Stimulated activated CD8-positive, alpha-beta memory T cell treated with anti-CD3 and anti-CD28 coated beads, Interleukin-7, amount 100 ng/mL, for 1 hour (primary cell): ENCODE measurements at places on chromosomes 2 and 18.

DNA sequence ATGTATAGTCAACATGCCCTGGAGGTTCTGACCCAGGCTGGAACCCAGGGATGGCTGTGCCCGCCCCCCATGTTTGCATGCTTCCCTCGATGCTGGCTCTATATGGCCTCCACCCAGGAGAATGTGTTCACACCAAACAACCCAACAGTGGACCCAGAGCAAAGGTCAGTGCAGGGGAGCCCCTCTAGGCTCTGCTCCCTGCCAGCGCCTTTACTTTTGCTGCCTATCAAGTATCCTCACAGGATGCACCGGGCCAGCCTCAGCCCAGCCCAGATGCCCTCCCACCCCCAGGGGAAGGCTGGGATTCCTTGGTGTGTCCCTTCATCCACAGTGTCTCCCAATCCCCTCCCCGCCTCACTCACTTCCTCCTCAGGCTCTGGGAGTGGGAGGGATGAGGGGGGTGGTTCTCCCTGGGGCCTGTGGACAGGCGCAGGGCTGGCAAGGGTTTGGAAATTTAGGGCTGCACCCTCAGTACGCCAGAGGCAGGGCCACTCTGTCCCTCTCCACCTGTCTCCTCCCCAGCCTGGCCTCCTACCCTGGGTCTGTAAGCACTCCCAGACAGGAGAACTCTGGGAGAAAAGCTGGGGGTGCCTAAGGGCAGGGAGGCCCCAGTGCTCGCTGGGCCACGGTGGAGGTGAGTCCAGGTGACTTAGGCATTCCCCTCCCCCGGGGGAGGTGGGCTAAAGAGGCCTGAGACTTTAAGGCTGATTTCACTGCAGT, 2.3 kb downstream of the ATP6V1B1 start:
- no peak for DNase-seq

GRCh38 chr2:24304098-24304497, 56.2 kb downstream of the ITSN2 start:
- no peak for DNase-seq

DNA sequence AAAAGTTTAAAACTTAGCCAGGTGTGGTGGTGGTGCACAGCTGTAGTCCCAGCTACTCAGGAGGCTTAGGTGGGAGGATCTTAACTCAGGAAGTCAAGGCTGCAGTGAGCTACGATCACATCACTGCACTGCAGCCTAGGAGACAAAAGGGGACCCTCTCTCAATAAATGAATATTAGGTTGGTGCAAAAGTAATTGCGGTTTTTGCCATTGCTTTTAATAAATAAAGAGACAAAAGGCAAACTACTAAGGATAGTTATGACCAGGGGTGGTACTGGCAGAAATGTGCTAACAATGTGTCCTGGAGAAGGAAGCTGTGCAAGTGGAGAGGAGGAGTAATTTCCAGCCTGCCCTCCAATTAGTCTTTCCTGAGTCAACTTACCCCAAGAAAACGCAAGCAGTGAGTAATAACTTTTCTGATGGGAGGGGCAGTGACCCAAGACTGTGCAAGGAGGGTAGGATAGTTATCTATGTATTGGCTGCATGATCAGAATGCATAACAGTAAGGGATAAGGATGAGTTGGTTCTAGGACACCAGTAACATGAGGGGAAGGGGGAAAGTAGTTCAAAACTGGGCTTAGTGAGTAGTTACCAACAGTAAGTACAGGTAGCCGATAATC, 1.5 kb downstream of the EXOC6B start:
- no peak for DNase-seq

DNA sequence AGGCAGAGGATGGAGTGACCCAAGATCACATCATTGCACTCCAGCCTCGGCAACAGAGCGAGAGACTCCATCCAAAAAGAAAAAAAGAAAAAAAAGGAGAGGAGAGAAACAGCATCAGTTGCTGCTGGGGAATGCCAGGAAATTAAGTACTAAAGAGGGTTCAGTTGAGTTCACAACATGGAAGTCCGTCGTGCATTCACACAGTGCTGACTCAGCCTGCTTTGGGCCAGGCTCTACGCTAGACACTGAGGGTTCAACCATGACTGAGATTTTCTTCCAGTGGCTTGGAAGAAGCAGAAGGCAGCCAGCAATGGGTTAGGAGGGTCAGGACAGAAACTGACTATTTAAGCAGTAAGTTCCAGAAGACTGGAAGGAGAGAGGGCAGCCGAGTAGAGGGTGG, 108.8 kb downstream of the FMNL2 start:
- no peak for DNase-seq

GRCh38 chr2:96146881-96147592, 1.8 kb upstream of the DUSP2 start:
- DNase-seq, result no peak

- DNase-seq, result no peak
Observed at GRCh38 chr2:46066116-46066515, 231.1 kb upstream of the EPAS1 start.
